ENCODE measurements at places on chromosomes 7 and 10. TPM values are rescaled to one million over a fixed set of nuclear protein-coding genes. Genes with fewer than 3 reads are reported as not detected.

MCM7 gene
- total RNA-seq: 273 TPM

GRCh38 chr10:71882813-71883659 lies 32.0 kb upstream of the PSAP start:
- H3K27me3 ChIP-seq: peaks cover 13% of the 10 kb centered on the region
- no peak overlapping the region for H3K4me3 ChIP-seq
- DNase-seq: no peak

- H3K4me3 ChIP-seq: no peak overlapping the region
- peaks cover 2% of the 10 kb centered on the region for H3K27me3 ChIP-seq
- DNase-seq: no peak
- no peak overlapping the region for H3K27ac ChIP-seq
- no peaks in the 10 kb centered on the region for H3K4me1 ChIP-seq
- no peaks in the 10 kb centered on the region for H3K36me3 ChIP-seq
These were observed 19.8 kb downstream of the C10orf71 start for GRCh38 chr10:49318755-49319154.

DENND11 gene
- 24.9 TPM for total RNA-seq

DNA sequence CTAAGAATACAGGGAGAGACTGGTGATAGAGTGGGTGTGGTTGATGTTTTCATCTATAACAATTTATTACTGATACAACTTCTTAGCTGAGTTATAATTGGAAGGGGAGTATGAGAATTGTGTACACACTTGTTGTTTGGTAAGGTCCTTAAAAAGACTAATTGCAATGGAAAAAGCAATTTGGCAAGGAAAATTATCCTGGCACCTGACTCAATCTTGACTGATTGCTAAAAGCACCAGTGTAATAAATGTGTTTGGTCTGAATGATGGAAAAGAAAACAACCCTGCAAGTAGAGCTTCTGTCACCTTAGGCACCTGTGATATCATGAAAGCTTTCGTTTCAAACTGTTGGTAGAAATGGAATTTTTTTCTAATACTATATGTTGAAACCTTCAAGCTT lies 6.7 kb upstream of the GSDME start:
- peaks cover 52% of the 10 kb centered on the region for H3K27me3 ChIP-seq
- H3K27ac ChIP-seq: no peak overlapping the region
- H3K36me3 ChIP-seq: no peaks in the 10 kb centered on the region
- no peak overlapping the region for H3K4me3 ChIP-seq
- H3K4me1 ChIP-seq: peaks cover 10% of the 10 kb centered on the region

GRCh38 chr7:78716876-78717275 lies 736.6 kb downstream of the MAGI2 start:
- H3K27me3 ChIP-seq: no peaks in the 10 kb centered on the region
- no peaks in the 10 kb centered on the region for H3K4me1 ChIP-seq
- DNase-seq: no peak
- no peak overlapping the region for H3K27ac ChIP-seq
- H3K4me3 ChIP-seq: no peak overlapping the region
- H3K36me3 ChIP-seq: no peaks in the 10 kb centered on the region

DNA sequence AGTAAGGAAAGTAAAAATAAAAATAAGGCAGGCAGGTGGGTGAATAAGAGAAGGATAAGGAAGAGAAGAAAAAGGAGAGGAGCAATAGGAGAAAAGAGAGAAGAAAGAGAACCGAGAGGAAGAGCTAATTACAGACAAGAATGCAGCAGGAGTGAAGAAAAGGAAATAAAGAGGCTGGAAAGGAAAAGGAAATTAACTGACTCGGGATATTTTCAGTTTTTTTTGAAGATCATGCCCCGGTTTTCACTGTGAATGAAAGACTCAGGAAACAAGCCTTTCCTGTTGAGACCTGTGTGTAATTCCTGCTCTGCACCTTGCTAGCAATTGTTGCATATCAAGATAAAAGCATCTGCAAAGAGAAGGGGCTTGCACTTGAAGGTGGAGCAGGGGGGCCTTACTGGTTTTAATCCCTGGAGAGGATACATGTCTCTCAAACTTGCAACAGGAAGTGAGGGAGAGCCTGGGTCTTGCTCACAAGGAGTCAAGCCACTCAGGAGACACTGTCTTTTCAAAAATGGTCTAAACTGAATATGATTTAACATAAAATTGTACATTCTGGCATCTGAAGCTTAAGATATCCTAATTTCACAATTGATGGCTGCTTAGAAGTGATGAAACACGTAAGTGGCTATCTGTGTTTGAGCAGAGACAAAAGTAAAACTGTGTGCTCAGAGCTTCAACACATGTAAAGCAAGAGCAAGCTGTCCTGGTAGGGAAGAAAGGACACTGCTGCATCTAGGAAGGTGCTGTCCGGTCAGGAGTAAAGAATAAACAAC lies 157.6 kb downstream of the FAM107B start:
- peaks cover 28% of the 10 kb centered on the region for H3K4me1 ChIP-seq
- no peaks in the 10 kb centered on the region for H3K36me3 ChIP-seq
- no peak overlapping the region for H3K27ac ChIP-seq
- no peaks in the 10 kb centered on the region for H3K27me3 ChIP-seq

DNA sequence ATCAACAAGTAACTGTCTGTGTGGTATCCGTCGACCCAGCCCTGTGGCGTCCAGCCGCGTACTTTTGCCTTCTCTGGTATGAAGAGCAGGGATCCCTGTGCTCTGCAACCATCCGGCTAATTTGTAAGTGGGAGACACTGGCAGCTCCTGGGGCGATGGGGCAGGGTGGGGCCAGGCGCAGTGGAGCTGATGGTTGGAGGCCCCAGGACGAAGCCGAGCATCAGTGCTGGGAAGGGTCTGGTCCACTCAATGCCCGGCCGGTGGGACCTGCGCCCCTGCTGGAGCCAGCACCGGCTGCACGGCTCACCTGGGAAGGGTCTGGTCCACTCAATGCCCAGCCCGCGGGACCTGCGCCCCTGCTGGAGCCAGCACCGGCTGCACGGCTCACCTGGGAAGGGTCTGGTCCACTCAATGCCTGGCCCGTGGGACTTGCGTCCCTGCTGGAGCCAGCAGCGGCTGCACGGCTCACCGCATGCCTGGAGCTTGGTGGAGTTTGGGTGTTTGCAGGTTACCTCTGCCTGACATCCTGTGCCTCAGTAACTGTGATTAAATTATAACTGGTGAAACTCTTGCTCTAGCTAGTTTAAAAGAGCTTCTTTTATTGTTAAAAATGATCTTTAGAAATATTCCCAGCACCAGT lies 96.1 kb downstream of the NKX6-2 start:
- DNase-seq: no peak
- H3K36me3 ChIP-seq: peaks cover 2% of the 10 kb centered on the region
- H3K4me1 ChIP-seq: peaks cover 4% of the 10 kb centered on the region
- H3K4me3 ChIP-seq: no peak overlapping the region
- no peak overlapping the region for H3K27ac ChIP-seq
- no peaks in the 10 kb centered on the region for H3K27me3 ChIP-seq
